ENCODE measurements at places on chromosomes 2 and 18. TPM values are rescaled to one million over a fixed set of nuclear protein-coding genes. Genes with fewer than 3 reads are reported as not detected.

- no peak overlapping the region for H3K4me3 ChIP-seq
- H3K27ac ChIP-seq, result no peak overlapping the region
- DNase-seq, result peak; percentile 69
Measured at GRCh38 chr2:173235947-173236803, 118.5 kb upstream of the CDCA7 start.

GRCh38 chr18:39464006-39464405 lies 1898.4 kb upstream of the CELF4 start:
- H3K27me3 ChIP-seq, result no peaks in the 10 kb centered on the region
- H3K4me1 ChIP-seq, result no peaks in the 10 kb centered on the region
- no peak overlapping the region for H3K27ac ChIP-seq
- H3K4me3 ChIP-seq, result no peak overlapping the region
- H3K36me3 ChIP-seq, result no peaks in the 10 kb centered on the region

The SERPINB3 gene
- not detected for total RNA-seq

GRCh38 chr2:229679393-229680125 lies 34.8 kb downstream of the DNER start:
- no peaks in the 10 kb centered on the region for H3K4me1 ChIP-seq
- no peak for DNase-seq
- no peaks in the 10 kb centered on the region for H3K36me3 ChIP-seq
- no peak overlapping the region for H3K27ac ChIP-seq
- H3K4me3 ChIP-seq, result no peak overlapping the region

DNA sequence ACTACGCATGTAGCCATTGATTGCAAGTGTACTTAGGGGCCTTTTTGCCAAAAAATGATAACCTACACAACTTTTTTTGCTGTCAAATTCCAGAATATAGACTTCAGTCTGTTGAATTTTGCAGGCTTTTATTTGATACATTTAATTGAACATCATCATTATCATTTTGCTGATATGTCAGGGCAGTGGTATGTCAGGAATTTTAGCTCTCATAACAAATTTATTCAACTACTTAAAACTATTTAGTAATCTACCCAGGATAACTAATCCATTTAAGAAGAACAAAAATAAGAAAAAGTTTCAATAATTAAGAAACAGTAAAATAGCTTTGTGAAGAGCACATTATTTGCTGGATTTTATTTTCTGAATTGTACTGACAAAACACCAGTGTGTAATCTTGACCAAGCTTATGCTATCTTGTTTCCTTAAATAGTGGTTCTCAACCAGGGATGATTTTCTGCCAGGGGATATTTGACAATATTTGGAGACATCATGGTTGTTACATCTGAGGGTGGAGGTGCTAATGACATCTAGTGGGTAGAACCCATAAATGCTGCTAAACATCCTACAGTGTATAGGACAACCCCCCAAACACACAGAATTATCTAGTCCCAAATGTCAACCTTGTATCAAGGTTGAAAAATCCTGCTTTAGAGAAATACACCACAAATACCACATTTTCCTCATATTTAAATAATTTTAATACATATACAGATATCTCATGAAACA lies 12.1 kb upstream of the TTN start:
- H3K27me3 ChIP-seq, result no peaks in the 10 kb centered on the region
- H3K4me1 ChIP-seq, result no peaks in the 10 kb centered on the region
- no peaks in the 10 kb centered on the region for H3K36me3 ChIP-seq
- no peak overlapping the region for H3K27ac ChIP-seq
- no peak for DNase-seq
- H3K4me3 ChIP-seq, result no peak overlapping the region

Measured in neural progenitor cell (in vitro differentiated cells).